ENCODE measurements at places on chromosomes 4 and X.

- no peak for DNase-seq
Observed at GRCh38 chrX:45007598-45007997, 134.6 kb downstream of the KDM6A start.

- no peak for DNase-seq
Observed at GRCh38 chrX:133645977-133646718, 230.9 kb upstream of the GPC4 start.

- DNase-seq = no peak
Observed at GRCh38 chr4:4945021-4945420, 74.2 kb downstream of the CYTL1 start.

GRCh38 chr4:3066836-3067400 lies 7.4 kb downstream of the HTT-AS start:
- no peak for DNase-seq
